Foreskin fibroblast (primary cell): ENCODE measurements at places on chromosomes 12 and 14.

DNA sequence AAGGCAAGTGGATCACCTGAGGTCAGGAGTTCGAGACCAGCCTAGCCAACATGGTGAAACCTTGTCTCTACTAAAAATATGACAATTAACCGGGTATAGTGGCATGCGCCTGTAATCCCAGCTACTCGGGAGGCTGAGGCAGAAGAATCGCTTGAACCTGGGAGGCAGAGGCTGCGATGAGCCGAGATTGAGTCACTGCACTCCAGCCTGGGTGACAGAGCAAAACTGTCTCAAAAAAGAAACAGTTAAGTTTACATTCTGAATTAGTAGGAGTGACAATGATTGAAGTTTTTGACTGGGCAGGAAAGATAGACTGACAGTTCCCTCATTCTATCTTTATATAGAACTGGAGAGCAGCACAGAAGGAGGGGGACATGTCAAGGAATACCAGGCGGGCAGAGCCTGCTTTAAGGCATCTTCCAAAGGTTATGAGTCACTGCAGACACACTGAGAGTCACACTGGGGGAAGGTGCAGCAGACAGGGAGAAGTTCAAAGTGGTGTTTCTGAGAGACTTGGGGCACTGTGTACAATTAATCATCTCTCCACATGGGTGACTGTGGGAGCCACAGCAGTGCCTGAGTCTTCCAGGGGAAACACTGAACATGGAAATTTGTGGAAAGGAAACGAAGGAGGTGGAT, 42.8 kb upstream of the RNASE3 start:
- peak; percentile 25 for DNase-seq

GRCh38 chr12:44077294-44077693, 241.4 kb downstream of the TMEM117 start:
- no peak for DNase-seq

- peak; percentile 53 for DNase-seq
Observed at GRCh38 chr12:116384691-116385485, 107.4 kb upstream of the MED13L start.

DNA sequence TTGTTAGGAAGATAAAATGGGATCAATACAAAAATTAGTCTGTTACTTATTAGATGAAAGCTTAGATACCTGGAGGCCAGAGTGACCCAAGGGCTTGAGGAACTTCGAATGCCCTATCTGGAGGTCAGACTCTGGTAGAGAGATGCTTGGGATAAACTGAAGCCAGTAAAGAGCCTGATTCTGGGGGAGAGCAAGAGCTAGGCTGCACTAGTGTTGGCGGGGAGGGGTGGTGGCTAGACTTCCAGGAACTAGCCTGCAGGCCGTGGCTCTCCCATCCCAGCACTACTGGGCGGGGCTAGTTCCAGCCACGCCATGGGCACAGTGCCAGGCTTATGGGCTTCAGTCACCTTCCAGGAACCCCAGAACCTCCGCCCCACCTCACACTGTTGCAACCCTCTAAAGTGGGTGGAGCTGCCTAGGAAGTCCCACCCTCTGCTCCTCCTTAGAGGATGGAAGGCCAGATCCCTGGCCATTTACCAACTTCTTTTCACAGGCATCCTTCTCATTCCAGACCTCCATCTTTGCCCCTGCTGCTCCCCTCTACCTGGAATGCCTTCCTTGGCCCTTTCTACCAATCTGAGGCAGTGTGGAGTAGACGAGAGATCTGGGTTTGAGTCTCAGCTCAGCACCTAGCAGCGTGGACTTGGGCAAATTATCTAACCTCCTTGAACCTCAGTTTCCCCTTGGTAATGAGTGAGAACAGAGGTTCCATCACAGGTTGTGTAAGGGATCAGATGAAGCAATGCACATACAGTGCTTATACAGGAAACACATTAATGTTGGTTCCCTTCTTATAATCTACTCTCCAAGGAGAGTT, 6.3 kb upstream of the NFE2 start:
- no peak for DNase-seq

DNA sequence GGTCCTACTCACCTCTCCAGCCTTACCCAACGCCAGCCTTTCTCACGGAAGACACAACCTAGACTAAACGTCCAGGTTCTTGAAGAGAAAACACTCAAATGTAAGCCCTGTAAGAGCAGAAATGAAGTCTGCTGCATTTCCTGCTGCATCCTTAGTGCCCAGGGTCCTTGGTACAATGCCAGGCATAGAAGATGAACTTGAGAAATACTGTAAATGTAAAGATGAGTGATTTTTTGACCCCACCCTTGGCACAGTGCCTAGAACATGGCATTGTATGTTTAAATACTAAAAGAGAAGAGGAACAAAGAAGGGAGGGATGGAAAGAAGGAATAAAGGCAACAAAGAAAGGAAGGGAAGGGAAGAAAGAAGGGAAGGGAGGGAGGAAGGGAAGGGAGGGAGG, 514.6 kb downstream of the MED13L start:
- DNase-seq: no peak

DNA sequence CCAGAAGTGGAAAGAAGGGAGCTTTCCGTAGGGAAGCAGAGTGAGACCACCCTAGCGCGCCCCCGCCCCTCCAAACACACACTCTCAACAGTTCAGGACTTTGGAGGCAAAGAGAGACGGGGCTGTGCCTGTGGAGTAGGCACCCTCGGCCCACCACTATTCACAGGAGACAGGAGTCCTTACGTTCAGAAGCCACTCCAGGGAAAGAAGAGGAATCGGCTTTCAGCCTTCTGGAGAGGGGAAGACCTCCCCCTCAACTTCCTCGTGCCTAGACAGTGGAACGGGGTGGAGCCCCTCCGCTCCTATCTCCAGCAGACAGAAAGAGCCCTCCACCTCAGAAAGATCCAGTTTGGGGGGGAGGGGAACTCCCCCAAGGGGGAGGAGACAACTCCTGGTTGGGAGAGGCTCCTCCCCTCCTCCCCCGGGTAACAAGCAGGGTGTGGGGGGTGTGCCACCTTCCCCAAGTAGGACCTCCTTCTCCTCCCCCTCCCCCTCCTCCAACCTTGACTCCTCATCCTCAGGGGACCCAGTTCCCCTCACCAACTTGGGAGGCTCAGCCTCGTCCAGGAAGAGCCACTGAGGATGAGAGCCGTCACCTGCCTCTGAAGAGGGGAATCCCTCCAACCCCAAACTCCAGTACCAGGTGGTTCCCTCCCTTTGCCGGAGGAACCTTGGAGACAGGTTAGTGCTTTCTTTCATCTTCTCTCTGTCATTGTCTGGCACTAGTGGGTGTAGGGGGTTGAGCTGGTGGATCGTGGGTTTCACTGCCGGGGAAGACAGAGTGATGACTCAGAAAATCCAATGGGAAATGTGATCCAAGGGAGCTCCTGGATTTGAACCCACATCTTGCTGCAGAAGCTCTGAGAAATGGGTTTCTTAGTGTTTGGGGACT, 883 bp downstream of the FOXJ2 start:
- peak; percentile 33 for DNase-seq

GRCh38 chr12:75360920-75361319, 26.4 kb downstream of the GLIPR1L1 start:
- DNase-seq: no peak

DNA sequence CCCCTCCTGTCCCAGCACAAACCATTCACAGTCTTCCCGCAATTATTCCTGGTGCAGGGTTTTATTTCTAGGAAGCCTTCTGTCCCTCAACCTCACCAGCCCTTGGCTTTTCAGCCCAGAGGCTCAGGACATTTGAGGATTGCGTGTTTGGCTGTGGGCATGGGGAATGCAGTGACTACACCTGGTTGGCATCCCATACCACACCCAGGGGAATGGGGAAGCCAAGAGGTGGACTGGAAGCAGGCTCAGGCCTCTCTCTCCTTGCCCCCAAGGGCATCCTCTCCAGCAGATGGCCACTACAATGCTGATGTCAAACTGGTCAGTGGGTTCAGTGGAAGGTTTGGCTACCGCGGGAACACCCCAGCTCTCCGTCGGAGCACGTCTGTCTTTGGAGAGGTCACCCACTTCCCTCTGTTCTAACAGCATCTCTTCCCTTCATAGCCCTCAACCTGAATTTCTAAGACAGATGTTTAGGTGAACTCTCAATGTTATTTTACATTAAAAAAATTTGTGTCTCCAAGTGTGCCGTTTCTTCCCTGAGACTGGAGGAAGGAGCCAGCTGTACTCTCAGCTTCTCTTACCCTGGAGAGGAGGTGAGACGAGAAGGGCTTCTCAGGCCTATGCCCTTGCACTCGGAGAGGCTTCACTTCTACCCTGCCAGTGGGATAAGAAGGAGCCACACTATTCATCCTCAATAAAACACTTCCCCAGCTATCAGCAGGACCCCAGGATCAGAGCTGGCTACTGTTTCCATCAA, 35.5 kb downstream of the DCAF4 start:
- DNase-seq: peak; percentile 40

DNA sequence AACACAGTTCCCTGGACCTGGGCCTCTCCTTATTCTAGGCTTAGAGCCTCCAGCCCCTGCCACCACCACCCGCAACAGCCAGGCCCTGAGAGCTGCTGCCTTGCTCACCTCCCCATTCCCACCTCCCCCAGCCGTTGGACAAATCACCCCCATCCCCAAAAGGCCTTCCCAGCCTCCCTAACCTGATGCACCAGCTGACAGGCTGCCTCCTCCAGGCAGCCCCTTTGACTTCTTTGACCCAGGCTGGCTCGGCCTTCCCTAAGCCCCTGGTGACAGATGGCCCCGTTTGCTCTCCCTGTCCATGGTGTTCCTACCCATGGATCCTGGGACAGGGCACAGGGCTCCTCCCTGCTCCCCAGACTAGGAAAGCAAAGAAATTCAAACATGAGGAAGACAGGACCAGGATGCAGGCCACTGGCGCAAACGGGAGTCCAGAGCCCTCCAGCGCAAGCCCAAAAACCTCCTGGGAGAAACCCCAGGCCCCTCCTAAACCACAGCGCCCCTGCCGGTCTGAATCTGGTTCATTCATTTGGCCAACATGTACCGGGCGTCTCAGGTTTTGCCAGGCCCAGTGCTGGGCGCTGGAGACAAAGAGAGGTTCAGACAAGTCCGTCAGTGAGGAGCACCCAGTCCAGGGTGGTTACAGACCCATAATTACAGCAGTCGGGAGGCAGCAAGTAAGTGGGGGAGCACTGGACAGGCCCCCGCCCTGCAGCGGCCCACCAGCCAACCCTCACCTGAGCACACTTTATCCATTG, 2.4 kb downstream of the AKT1 start:
- DNase-seq: no peak

DNA sequence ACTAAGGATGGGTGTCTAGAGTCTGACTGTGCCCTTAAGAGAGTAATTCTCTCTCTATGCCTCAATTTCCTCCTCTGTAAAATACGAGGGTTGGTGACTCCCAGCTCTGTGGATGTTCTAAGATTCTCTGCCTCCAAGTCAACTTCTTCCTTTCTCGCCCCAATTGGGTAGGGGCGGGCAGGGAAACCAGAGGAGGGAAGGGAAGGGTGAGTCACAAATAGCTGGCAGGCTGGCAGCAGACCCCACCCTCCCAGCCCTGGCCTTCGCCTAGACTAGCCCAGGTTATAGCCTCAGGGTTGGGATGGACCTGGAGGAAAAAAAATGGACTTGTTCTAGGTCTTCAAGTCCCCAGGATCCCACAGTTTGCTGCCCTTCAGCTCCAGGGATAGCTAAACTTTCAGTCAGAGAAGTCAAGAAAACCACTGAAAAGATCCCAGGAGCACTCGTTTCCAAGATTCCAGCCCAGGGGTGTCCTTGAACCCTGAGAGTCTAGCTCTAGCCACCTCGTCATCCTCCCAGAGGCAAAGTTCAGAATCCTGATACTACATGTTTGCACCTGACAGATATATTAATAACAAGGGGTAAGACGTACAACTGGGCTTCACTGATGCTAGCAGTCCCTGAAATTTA, 2.3 kb downstream of the DGKA start:
- peak; percentile 76 for DNase-seq

- DNase-seq: no peak
Observed at GRCh38 chr12:459430-460258, at the start of gene B4GALNT3. Gene B4GALNT3, plus strand, starts transcription at chr12:459939. Its CDS starts 438 bp downstream, at chr12:460377.

DNA sequence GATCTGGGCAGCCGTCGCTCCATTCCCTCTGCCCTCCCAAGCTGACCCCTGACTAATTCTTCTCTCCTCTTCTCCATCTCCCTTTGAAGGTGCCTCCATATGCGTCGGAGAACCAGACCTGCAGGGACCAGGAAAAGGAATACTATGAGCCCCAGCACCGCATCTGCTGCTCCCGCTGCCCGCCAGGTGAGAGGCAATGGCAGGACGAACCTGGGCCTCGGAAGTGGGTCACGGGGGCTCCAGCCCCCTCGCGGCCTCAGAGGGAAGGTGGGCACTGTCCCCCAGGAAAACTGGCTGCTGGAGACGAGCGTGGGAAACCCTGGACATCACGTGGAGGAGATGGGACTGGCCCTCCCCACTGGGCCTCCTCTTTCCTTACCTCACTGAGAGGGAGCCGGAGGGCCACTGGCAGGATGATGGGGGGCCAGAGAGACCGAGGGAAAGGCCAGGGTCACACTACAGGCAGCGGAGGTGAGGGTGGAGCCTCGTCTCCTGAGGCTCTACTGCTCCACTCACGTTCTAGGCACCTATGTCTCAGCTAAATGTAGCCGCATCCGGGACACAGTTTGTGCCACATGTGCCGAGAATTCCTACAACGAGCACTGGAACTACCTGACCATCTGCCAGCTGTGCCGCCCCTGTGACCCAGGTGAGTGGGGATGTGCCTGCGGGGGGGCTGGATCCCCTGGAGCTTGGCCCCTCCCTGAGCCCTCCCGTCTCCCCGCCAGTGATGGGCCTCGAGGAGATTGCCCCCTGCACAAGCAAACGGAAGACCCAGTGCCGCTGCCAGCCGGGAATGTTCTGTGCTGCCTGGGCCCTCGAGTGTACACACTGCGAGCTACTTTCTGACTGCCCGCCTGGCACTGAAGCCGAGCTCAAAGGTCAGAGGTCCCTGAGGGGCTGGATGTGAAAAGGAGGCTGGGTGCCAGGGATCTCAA, 806 bp downstream of the LTBR start:
- no peak for DNase-seq

DNA sequence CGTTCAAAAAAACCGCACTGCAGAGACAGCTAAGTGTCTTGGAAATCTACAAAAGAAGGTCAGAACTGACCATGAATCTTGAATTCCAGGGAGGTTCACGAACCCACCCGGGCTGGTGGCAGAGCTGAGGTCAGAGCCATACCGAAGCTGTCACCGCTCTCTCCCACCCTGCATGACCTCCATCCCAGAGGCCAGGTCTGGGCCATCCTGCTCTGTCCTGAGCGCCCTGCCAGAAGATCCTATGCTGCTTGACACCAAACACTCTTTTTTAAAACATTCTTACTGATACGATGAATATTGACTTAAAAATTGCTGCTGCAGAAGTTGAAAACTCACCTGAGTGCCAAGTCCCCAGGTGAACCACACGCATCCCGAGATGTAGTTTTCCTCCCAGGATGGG, 329.1 kb upstream of the FKBP4 start:
- no peak for DNase-seq
